ENCODE measurements at places on chromosomes 7 and 10.

DNA sequence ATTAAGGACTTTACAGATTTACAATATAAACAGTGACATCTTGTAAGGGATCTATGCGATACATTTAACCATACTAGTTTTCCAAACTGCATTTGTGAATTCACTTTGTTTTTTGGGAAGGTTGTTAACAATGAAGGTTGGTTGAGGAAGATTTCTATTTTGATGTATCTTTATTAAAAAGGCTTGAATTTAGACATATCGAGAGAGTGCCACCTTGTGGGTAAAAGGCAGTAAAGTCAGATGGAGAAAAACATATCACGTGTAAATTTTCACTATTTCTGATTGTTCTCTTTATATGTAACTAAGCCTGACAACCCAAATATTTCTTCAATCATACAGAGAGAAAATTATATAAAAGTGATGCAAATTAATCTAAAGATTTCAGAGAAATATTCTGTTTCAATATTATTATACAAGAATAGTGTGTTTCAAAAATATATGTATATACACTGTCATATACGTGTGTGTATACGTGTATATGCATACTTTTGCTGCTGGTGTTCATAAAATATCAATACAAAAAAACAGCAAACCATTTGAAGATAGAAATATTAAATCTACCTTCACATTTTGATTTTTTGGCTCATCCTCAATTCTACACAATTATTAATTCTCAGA, 988.6 kb downstream of the SORCS1 start:
- no peak for DNase-seq

DNA sequence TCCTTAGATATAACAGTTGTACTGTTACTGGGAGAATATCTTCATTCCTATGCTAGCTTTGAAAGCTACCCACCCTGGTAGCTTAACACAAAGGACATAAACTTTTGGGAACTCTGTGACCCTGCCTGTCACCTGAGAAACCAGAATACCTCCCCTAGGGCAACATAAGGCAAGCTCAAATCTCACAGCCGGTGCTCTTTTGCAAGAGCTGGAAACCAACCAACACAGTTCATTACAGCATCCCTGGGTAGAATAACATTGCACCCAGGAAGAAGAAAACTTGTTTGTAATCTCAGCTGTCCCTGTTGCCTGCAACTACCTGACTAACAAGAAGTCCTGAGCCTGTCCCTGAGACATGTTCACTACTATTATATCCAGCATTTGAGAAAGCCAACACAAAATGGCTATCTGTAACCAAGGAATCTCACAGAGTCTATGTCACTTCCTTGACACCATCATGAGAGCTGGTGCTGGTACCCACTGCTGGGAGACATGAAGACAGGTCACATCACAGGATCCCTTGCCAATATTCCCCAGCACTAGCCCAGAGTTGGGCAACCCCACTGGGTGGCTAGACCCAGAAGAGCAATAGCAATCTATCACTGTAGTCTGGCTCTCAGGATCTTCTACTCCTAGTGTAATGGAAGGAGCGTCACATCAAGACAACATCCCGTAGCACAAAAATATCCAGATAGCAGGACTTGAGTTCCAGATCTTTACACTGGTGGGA, 31.3 kb downstream of the AKR1C3 start:
- DNase-seq, result no peak

DNA sequence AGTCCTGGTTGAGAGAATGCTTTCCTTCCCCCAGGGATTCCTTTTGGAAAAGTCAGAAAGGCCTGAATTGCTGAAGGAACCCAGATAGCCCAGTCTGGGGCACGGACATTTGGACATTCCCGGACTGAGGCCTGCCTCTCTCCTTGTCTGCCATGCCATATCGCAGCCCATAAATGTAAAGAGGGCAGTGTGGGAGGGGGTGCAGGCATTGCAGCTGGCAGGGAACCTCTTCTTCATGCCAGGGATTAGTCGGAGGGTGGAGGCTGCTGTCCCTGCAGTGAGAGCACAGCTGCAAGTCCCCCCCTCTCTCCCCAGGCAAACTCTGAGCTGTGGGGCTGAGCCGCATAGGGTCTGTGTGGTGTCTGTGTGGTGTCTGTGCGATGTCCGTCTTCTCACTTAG, 486.0 kb upstream of the MKI67 start:
- no peak for DNase-seq

DNA sequence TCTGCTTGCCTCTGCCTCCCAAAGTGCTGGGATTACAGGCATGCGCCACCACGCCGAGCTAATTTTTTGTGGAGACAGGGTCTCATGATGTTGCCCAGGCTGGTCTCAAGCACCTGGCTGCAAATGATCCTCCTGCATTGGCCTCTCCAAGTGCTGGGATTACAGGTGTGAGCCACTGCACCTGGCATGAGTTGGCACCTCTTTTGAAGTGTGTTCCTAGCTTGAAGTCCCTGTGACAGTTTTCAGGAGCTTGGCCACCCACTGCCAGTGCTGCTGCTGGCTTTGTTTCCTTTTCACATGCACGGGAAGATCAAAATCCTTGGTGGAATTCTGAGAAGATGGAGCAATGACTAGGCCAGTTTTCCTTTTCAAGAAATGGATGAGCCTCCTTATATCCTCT, 126.3 kb downstream of the NRP1 start:
- DNase-seq, result no peak

GRCh38 chr7:22231806-22232205, 125.1 kb downstream of the RAPGEF5 start:
- no peak for DNase-seq

DNA sequence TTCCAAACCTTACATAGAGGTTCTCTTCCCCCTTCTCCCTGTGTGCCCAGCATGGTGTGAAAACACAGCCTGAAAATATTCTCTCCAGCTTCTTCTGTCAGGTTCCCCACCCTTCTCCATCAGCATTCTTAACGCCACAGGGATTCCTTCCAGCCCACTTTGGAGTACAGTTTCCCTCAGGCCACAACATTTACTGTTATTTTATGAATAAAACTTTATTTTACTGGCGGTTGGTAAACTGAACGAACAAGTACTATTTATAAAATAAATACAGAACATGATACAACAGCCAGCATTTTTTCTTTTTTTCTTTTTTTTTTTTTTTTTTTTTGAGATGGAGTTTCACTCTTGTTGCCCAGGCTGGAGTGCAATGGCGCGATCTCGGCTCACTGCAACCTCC, 31.6 kb upstream of the GPNMB start:
- DNase-seq, result no peak

DNA sequence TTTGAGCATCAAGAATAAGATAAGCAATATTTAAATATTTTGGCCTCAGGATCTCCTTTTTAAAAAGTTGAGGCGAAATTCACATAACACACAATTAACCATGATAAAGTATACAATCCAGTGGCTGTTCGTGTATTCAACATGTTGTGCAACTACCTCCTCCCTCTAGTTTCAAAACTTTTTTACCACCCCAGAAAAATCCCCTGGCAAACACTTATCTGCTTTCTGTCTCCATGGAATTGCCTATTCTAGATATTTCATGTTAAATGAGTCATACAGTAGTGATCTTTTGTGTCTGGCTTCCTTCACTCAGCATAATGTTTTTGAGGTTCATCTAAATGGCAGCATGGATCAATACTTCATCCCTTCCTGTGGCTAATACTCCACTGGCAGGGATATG, 31.8 kb upstream of the IL15RA start:
- no peak for DNase-seq

All from activated T-cell treated with anti-CD3 and anti-CD28 coated beads for 4 hours (primary cell).